Activated T-cell treated with anti-CD3 and anti-CD28 coated beads, Interleukin-2, amount 50 U/mL, for 24 hours (primary cell): ENCODE measurements at places on chromosomes 2 and 18.

GRCh38 chr2:45287045-45287444 lies 277.8 kb upstream of the SIX2 start:
- no peak for DNase-seq

- no peak for DNase-seq
Measured at GRCh38 chr2:120926463-120927264, 191.0 kb downstream of the GLI2 start.

- DNase-seq = no peak
Measured at GRCh38 chr2:60461421-60462108, 91.9 kb downstream of the BCL11A start.

- no peak for DNase-seq
Measured at GRCh38 chr2:206480161-206480560, 36.8 kb downstream of the ADAM23 start.

DNA sequence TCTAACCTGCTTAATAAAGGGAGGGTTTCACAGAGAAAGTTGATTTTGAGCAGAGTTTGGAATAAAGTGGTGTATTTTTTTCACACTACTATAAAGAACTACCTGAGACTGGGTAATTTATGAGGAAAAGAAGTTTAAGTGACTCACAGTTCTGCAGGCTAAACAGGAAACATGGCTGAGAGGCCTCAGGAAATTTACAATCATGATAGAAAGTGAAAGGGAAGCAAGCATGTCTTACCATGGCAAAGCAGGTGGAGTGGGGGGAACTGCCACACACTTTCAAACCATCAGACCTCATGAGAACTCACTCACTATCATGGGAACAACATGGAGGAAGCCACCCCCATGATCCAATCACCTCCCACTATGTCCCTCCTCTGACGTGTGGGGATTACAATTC lies 546.7 kb downstream of the EPHA4 start:
- DNase-seq = no peak
